ENCODE measurements at places on chromosomes 12 and 14.

- no peak for DNase-seq
These were observed 777 bp downstream of the ZFP36L1 start for GRCh38 chr14:68791902-68792677.

- no peak for DNase-seq
These were observed 42.2 kb downstream of the FBXL14 start for GRCh38 chr12:1552171-1552570.

DNA sequence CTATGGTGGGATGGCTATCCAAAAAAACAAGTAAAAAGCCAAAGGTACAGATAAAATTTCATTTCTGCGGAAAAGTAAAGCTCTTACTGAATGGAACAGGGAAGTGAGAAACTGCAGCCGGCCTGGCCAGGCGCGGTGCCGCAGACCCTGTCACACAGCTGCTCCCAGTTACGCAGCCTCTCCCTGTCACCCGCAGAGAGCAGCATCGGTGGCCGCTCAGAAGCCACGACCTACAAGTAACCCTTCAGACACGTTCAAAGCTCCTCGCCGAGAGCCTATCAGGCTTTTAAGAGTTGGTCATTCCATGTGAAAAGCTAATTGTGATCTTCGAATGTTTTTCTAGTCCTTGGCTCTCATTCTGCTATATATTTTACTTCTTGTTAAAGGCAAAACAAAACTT, 11.0 kb upstream of the ANKLE2 start:
- no peak for DNase-seq

- DNase-seq, result no peak
These were observed 77.3 kb upstream of the RTL1 start for GRCh38 chr14:100980823-100981222.

DNA sequence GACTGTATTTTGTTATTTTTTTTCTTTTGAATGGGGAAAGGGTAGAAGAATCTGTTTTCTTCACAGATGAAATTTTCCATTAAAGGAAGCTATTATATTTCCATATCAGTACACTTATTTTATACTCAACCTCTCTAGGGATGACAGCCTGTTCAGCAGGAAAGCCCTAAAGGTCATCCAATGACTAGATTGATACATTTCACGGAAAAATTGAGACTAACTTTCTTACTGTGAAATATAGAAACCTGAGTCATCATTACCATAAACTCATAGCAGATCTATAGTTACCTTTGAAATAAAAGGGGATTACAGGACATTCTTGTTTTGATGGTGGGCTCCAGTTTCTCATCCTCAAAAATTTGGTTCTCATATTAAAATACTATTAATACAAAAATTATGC, 36.1 kb upstream of the PTCSC3 start:
- DNase-seq, result no peak

GRCh38 chr12:53049571-53050318, at the start of gene TNS2:
Gene TNS2, plus strand, starts transcription at chr12:53050065. Its CDS starts 121 bp downstream, at chr12:53050186.
- DNase-seq, result no peak

- no peak for DNase-seq
These were observed 20.7 kb downstream of the GTF2A1 start for GRCh38 chr14:81200054-81200453.
